ENCODE measurements at places on chromosomes 5 and 9. TPM values are rescaled to one million over a fixed set of nuclear protein-coding genes. Genes with fewer than 3 reads are reported as not detected.

DNA sequence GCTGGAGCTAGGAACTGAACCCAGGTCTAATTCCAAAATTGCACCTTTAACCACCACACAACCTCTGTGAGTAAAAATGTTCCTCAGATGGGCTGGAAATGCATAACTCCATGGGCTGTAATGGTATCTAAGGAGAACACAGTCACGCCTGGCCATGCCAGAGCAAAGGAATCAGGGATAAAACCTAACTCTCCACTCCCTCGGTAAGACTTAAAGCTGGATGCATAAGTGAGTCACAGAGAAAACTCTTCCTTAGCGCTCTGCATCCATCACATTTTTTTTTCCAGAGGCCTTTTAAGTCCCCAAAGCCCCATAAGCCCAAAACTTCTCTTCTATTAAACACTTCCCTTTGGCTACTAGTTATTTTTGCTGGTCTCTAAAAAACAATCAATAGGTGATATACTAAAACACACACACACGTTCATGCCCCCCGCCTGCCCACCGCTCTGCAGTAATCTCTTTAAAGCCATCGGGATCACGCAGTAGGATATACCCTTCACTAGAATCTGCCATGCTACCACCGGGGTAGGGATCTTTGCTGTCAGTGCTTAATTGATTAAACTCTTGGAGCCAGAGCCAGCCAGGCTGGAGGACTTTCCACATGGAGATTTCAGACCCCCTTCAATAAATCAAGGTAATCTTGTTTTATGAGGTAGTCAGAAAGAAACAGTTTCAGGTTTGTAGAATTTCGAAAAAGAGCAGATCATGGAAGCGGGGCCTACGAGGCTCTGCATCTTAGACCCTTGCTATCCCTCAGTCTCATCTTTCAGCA, 212.9 kb downstream of the MAPKAP1 start:
- DNase-seq, result no peak

DNA sequence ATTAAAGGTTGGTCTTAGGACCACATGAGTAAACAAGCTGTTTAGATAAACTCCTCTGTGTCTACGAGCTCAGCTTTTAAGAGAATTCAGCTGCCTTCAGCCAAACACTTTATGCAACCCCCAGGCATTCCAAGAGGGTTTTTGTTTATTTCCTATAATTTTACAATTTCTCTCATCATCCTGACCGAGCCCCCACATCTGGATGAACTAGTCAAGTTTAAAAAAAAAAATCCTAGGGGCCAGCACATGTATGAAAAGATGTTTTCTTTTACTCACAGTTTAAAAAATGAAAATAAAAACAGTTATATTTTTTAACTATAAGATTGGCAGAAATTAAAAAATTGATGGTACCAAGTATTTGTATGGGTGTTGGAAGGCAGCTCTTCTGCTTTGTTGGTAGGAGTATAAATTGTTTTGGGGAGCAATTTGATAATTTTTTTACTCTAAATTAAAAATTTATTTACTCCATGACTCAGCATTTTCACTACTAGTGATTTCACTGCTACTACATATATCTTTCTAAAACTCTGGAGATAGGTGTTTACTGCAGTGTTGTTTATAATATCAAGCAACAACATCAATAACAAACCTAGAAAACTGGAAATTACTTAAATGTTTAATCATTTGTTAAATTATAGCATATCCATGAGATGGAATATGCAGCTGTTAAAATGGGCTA, 18.1 kb downstream of the YTHDC2 start:
- DNase-seq, result no peak

- no peak for DNase-seq
Observed at GRCh38 chr5:71943874-71944273, 163.4 kb upstream of the MAP1B start.

GRCh38 chr9:112332977-112333638, at the start of gene PTBP3:
PTBP3 (minus strand) TSS chr9:112333619; CDS start chr9:112297865, 35,754 bp downstream.
- DNase-seq, result peak; percentile 80

- DNase-seq, result no peak
Observed at GRCh38 chr5:117624201-117624600, 1049.6 kb upstream of the SEMA6A start.

DNA sequence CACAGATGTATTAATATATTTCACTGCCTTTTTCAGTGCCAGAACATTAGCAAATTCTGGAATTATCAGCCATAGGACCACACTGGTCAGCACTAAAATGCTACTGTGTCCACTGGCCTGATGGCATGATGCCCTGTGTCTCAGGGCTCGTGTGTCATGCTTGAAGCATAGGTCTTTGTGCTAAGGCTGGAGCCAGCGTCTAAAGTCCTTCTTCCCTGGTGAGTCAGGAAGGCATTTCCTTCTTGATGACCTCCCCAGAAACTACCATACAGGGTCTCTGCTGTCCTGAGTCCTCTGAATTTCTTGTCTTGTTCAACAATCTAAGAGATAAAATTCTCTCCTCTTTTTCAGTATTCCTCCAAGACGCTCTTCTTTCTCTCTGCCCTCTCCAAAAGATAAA, 489.9 kb downstream of the PSAT1 start:
- no peak for DNase-seq

- peak; percentile 42 for DNase-seq
Observed at GRCh38 chr9:127455324-127455992, 4.1 kb downstream of the LRSAM1 start.

DNA sequence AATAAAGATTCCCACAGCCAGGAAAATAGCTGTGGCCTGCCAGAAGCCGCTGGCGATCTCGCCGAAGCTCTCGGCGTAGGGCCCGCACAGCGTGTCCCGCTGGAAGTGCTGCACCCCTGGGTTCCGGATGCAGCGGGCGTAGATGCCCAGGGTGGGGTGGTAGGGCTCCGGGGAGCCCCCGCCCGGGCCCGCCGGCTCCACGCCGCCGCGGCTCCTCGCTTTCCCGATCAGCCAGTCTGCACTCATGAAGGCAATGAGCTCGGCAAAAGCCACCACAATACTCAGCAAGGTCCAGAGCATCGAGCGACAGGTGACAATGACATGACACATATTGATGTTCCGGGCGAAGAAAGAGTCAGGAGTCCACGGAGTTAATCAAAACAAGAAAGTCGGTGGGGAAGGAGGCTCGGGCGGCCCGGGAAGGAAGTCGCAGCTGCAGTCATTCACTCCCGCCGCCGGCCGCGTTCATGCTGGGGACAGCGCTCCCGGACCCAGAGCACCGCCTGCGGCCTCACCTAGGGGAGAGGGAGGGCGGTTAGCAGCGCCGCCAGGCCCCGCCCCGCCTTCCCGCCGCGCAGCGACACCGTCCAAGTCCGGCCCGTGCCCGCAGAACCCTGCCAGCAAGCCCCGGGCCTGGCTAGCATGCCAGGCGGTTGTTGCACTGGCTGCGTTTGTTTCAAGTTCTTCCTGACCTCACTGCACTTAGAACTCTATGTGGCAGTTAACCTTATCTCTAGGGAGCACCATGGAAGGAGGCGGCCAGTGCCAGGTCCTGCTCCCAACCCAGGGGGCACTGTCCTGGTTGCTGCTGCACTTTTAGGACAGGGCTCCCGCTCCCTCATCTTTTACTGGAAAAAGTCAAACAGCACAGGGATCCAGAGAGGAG, 138.4 kb downstream of the LHFPL2 start:
- peak; percentile 59 for DNase-seq

DNA sequence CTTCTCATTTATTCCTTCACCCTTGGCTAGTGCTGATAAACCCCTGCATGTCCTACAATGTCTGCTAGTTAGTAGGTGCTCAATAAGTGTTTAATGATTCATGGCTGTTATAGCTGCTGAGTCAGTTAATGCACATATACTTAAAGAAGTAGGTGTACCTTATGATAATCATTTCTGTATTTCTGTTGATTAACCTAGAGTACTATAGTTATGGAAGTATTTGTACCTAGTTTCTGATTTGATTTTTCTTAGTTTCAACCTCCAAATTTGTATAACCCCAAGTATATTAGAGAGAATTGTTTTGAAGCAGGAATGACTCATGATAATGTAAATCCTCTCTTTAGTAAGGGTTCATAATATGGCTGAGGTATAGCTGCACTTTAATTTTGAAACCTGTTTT, 8.9 kb downstream of the SMAD5 start:
- no peak for DNase-seq

DNA sequence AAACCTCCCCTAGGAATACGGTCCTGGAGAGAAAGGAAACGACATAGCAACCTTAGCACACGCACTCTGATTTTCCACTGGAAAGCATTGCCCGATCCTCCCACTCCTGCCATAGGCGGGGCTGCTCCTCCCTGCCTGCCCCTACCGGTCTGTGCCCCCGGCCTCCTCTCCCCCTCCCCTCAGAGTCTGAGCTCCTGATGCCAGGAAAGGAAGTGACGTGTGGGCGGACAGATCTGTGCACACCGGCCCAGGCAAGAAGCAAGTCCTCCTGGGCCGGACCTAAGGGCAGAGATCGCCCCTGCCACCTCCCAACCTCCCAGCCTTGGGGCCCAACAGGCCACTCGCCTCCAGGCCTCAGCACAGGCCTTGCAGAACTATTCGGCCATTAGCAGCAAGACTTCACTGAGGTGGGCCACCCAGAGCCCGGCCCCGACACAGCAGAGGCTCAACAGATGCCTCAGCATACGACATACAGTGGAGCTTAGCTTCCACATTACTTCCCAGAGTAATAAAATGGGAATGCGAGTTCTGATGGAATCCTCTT, 7.2 kb downstream of the NINJ1 start:
- DNase-seq, result no peak

- DNase-seq, result no peak
Observed at GRCh38 chr9:79977074-79977435, 405.3 kb downstream of the TLE4 start.

GRCh38 chr5:78213799-78214198, 80.7 kb downstream of the AP3B1 start:
- no peak for DNase-seq

- DNase-seq, result no peak
Observed at GRCh38 chr9:105244734-105245028, 230 bp downstream of the SLC44A1 start.

- no peak for DNase-seq
Observed at GRCh38 chr9:129231759-129232158, 53.7 kb upstream of the IER5L start.

RNF224 gene
- total RNA-seq, result not detected

DNA sequence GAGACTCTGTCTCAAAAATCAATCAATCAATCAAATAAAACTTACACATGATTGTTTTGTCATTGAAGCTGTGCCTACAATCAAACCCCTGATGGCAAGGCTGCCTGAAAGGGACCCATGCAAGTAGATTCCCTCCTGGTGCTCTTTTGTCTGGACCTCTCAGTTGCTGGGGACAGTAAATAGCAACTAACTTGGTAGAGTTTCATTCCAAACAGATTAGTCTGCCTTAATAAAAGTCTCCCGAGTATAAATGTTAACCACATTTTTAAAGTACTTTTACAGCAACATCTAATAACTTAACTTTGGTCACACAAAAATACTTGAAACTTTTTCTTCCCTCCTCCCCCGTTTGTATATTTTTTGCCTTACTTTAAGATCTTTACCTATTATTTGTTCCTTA, 105.5 kb downstream of the FEM1C start:
- DNase-seq, result no peak

SVEP1 gene
- total RNA-seq, result 0.10 TPM

STOML2 gene
- 151 TPM for total RNA-seq

CETN3 gene
- total RNA-seq, result 40.6 TPM

Measured in activated naive CD4-positive, alpha-beta T cell treated with anti-CD3 and anti-CD28 coated beads, Interleukin-2, amount 50 U/mL, for 72 hours (primary cell).